Stimulated activated CD8-positive, alpha-beta memory T cell treated with anti-CD3 and anti-CD28 coated beads, Interleukin-2, amount 100 ng/mL, for 1 hour (primary cell): ENCODE measurements at places on chromosomes 11 and 22.

DNA sequence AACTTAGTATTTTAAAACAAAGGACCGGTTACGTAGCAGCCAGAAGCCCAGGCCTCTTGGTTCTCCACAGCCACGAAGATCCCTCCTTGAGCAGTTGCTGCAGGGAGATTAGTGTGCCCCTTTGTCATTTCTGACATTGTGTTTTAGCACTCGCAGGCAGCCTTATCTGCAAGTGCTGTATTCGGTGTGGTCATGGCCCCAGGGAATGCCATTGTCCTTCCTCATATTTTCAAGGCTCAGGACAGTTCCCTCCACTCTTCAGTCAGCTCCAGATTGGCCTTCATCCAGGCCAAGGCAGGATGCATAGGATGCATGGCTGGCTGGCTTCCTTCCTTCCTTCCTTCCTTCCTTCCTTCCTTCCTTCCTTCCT is 88.5 kb downstream of the ZBTB16 start:
- DNase-seq: no peak

- DNase-seq: no peak
Observed at GRCh38 chr11:1508986-1509385, 22.4 kb upstream of the MOB2 start.

DNA sequence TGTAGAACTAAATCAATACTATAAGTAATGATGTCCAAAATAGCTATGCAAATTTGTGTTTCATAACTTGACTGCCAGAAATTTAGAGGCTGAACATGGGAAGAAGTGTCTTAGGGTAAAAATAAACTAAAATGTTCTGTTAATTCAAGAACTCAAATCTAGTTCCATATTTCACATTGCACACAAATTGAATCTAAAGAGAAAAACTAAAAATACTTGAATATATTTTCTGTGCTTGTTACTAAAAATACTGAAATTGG is 43.5 kb downstream of the FANCF start:
- no peak for DNase-seq

DNA sequence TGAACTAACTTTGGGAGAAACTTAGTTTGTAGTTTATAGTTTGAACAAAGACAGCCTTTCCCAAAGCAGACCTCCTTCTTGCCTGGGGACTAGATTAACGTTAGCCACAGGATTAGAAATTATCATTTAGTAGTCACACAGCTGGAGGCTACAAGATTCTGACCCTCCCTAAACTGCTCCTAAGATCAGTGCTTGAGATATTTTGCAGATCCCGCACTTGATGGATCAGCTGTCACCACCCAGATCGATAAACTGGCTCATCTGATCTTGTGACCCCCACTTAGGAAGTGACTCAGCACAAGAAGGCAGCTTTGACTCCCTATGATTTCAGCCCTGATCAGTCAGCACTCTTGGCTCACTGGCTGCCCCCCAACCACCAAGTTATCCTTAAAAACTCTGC is 1.6 kb downstream of the SLC22A24 start:
- DNase-seq: no peak

GRCh38 chr11:69463995-69464960 is 17.2 kb upstream of the LINC01488 start:
- DNase-seq: no peak

DNA sequence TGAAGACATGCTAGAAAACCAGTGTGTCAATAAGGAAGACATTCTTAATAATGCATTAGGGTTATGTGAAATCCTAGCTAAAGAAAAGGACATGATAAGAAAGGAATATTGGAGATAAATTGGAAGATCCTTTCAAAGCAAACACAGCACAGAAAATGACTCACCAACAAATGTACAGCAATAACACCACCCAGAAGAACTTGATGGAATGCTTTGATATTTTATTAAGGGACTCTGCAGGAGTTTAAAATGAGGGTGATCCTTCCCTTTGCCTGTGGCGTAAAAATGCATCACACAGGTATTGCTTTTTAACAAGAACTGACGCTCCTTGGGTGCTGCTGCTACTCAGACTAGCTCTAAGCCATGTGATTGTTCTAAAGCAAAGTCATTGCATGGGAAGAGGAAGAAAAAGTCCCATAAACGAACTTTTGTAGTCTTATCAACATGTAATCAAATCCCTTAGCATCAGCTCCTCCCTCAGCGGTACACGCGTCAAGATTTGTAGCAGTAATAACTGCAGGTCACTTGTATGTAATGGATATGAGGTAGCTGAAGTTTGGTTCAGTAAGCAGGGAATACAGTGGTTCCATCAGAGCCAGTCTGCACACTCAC is 48.4 kb upstream of the EED start:
- DNase-seq: no peak

DNA sequence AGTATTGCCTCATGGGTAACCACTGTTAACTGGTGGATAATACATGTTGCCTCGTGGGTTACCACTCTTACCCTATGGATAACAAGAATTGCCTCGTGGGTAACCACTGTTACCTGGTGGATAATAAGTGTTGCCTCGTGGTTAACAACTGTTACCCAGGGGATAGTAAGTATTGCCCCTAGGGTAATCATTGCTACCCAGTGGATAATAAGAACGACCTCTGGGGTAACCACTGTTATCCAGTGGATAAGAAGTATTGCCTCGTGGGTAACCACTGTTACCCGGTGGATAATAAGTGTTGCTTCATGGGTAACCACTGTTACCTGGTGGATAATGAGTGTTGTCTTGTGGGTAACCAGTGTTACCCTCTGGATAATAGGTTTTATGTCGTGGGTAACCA is 28.1 kb upstream of the NXPE4 start:
- no peak for DNase-seq
